BJ (cell line): ENCODE measurements at places on chromosomes 4 and X.

DNA sequence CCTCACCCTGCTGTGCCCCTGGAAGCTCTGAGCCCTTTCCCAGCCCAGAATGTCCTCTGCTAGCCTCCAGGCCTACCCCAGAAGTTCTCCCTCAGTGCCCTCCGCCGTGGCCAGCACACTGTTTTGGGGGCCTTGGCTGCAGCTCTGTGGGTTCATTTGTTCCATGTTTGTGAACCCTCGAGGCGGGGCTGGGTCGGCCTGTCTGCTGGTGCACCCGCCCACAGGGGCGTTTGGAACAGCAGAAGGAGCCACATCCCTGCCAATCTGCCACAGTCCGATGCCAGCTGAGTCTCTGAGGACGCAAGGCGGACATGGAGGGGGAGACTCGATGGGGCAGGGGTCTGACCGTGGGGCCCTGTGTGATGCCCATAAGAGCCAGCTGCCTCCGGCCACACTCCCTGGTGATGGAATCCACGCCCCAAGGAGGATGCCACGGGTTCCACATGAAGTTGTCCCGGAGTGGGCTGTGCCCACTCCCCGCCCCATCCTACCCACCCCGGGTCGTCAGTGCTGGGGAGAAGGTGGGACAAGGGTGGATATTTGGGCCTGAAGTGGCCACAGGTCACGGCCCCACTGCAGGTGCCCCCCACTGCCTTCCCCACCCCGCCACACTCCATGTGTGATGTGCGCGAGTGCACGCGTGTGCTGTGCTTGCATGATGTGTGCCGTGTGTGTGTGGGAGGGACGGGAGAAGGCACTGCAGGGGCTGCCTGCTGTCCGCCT is 7.1 kb downstream of the ATP5ME start:
- DNase-seq: no peak

- no peak for DNase-seq
Measured at GRCh38 chr4:87688316-87688715, 38.2 kb downstream of the DMP1 start.

GRCh38 chr4:12409507-12410190 is 981.0 kb upstream of the HS3ST1 start:
- no peak for DNase-seq

DNA sequence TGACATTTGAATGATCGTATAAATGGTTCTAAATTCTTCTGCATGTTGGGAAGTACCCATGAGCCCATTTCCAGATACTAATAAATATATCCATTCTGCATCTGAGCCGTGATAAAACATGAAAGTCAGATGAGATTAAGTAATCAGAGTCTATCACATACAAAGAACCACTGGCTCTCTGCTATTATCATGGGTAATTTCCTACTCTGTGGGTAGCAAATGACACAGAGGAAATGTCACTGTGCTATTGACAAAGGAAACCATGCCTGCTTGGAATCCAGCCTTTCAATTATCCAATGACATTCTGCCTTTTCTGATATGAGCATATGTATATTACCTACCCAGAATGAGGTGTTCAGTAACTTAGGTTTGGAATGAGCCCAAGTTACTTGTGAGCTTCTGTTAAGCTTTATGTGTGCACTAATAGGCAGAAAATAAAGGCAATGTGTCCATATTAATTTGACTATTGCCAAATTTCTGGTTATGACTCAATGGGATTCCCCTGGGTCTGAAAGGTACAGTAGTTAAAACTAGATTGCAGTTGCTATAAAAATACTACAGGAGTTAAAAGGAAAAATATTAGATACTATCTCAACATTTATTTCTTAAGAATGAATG is 238.7 kb upstream of the KCNIP4 start:
- no peak for DNase-seq

DNA sequence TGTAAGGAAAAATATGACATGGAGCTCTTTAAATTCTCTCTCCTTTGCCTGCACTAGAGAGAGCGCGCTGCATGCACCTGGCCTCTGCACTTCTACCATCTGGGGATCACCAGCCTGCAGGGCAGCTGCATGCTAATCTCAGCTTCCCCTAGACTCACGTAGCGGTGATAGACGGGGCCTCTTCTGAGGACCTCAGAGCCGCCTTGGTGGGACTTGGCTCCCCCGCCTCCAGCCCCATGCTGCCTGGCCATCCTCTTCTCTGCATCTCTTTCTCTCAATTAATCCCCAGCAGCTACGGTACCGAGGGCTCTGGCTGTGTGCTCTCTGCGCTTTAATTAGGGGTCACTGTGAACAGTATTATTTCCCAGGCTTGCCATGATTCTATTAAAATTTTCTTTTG is 52.8 kb upstream of the PSAPL1 start:
- no peak for DNase-seq

DNA sequence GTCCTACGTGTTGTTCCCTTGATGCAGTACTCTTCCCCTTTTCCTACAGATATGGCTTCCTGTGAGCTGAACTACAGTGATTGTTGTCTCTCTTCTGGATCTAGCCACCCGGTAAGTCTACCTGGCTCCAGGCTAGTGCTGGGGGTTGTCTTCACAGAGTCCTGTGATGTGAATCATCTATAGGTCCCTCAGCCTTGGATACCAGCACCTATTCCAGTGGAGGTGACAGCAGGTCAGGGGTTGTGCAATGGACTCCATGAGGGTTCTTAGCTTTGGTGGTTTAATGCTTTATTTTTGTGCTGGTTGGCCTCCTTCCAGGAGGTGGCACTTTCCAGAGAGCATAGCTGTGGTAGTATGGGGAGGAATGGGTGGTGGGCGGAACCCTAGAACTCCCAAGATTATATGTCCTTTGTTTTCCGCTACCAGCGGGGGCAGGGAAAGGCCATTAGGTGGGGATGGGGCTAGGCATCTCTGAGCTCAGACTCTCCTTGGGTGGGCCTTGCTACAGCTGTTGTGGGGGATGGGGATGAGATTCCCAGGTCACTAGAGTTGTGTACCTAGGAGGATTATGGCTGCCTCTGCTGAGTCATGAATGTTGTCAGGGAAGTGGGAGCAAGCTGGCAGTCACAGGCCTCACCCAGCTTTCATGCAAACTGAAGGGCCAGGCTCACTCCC is 121.4 kb upstream of the ANKRD50 start:
- DNase-seq: no peak

GRCh38 chrX:136847874-136848273 is 32.7 kb downstream of the RBMX start:
- no peak for DNase-seq

DNA sequence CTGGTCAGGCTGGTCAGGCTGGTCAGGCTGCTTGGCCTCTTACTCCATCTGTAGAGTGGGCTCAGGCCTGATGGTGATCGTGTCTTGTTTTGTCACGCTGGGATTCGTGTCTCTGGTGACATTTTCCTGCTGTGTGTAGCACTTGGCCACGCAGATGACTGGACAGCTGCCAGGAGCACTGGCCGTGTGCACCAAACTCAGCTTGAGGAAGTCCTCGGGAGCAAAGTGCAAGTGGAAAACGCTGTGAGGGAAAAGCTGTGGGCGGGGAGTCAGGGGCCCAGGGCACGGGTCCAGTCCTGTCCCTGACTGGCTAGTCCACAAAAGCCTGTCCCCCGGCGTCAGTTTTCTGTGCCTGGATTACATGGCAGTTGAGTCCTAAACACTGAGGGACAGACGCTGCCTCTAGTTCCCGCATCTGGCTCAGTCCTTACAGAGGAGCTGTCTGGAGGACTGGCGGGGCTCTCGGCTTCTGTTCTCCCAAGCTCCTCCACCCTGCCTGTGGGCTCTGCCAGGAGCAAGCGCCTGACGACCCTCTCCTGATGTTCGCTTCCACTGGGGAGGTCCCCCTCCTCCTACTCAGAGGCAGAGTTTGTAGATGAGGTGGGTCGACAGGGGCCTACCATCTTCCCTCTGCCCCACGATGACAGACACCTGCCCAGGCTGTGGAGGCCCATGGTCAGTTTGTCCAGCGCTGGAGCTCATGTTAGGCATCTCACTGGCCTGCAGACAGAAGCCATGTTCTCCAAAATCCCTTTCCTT is 35.9 kb upstream of the GRPEL1 start:
- no peak for DNase-seq

DNA sequence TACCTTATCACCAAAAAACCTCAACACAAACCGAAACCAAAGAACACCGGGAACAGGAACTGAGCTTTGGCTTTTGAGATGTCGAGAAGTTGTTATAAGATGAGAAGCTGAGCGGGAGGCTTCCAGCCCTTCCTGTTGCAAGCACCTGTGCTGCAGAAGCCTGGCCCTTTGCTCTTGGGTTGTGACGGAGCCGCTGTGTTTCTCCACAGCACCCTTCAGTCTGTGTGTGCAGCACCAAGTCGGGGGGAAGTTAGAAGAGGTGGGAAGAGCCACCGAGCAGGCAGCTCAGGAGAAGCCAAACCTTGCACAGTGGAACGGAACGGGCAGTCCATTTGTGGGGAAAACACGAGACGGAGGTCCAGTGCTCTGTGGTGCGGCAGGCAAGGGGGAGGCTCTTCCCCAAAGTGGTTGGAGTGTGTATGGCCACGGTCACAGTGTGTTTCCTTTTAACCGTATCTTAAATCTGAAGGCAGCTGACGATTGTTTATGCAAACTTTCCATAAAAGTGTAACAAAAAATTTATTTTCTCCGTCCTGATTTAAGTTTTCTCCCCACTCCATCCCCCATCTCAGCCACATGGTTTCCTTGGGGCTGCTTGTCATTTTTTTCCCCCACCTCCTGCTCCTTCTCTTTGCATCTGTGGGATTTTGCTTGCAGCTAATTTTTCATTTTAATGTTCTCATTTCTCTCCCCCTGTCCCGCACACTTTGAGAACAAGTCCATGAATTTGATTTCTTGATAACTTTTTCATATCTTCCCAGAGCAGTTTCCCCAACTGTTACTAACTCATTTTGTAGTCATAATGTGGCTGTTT is 123.7 kb downstream of the STOX2 start:
- DNase-seq: no peak

GRCh38 chr4:86942185-86942666 is 7.4 kb downstream of the AFF1 start:
- no peak for DNase-seq

DNA sequence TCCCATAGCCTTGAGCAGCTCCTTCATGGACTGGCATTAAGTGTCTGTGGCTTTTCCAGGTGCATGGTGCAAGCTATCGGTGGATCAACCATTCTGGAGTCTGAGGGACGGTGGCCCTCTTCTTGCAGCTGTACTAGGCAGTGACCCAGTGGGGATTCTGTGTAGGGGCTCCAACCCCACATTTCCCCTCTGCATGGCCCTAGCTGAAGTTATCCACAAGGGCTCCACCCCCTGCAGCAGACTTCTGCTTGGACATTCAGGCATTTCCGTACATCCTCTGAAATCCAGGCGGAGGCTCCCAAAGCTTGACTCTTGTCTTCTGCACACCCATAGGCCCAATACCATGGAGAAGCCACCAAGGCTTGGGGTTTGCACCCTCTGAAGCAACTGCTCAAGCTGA is 89.3 kb upstream of the PGRMC2 start:
- no peak for DNase-seq

DNA sequence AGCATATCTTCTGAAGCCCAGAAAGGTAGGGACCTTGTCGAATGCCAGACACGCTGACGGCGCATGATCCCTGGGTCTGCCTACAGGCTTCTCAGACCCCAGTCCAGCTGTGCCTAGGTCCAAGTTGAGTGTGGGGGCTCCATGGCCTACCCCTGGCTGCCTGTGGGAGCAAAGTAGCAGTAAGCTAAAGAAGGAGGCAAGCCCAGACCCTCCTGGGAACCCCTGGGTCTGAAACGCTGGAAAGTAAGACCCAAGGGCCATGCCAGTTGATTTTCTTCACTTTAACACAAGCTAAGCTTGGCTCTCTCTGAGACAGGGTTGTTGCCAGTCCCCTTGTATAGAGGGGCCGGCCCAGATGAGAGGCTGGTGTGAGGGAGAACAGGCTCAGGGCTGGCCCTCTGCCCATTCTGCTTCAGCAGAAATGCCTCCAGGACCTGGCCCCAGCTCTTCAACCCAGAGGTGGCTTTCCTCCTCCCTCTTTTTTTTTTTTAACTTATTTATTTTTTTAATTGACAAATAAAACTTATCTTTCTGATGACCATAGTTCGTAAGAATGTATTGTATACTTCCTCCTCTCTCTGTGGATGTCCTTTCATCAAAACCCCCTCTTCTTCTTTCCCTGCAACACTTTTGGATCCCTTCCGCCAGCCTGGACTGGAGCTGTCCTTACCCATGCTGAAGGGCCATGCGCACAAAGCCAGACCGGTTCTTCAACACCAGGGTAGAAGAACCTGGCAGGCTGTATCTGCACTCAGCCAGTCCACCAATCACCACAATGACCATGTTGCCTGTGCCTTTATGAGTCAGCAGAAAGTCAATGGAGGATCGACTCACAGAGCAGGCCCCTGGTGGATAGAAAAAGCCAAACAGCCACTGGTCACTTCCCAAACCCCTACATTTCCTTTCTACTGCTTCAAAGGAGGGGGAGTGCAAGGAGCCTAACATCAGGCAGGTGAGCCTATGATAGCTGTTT is 7.1 kb downstream of the AWAT2 start:
- no peak for DNase-seq

DNA sequence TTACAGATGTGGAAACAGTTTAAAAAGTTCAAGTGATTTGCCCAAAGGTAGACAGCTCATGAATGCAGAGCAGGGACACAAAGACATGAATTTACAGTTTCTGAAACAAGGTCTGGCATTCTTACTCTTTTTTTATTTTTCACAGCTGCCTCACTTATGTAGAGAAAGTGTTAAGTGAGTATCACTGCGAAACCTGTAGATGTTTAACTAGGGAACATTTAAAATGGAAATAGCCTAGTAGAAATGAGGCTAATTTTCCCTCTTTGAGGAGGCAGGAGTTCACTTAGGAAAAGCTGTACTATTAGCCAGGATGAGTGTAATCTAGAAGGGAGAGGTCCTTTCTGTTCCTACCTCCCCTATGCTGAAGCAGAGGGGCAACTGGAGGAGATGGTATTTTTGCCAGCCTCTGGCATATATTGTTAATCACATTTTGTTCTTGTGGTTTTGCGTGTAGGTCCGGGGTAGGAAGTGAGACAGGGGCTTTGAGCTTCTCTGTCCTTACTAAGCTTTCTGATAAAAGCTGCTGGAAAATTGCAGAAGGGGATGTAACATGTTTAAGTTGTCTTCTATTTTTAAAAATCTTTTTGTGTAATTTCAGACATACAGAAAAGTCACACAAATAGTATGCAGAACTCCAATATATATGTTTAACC is 492.8 kb upstream of the NR3C2 start:
- no peak for DNase-seq

GRCh38 chr4:159266981-159267868 is 164.3 kb downstream of the RAPGEF2 start:
- DNase-seq: no peak

- no peak for DNase-seq
Measured at GRCh38 chrX:2685886-2686285, 5.2 kb upstream of the CD99 start.

- no peak for DNase-seq
Measured at GRCh38 chr4:110902500-110902899, 279.6 kb upstream of the PITX2 start.

DNA sequence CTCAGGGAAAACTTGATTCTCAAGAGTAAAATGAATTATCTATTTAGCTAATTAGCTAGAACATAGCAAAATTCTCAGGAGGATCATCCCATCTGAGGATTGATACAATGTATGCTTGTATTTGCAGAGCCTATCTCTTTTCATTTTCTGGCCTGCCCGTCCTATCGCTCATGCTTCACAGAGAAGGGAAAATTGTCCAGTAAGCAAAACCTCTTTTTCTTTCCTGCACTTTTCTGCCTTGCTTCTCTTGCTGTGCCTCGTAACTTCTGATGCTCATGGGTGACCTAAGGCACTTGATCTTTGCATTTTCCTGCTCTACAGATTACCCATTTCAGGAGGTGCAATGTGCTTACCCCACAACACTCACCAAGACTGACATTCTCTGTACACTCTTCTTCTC is 88.1 kb downstream of the GBA3 start:
- DNase-seq: no peak
